ENCODE measurements at places on chromosomes 7 and 10. TPM values are rescaled to one million over a fixed set of nuclear protein-coding genes. Genes with fewer than 3 reads are reported as not detected.

Gene PLXNA4
- under 0.01 TPM for total RNA-seq

Gene SLIT1
- not detected for total RNA-seq

Gene PRPS1L1
- not detected for total RNA-seq

Gene AKR1C4
- total RNA-seq, result not detected

Gene TBATA
- not detected for total RNA-seq

Gene EMX2
- not detected for total RNA-seq

Gene LIPK
- not detected for total RNA-seq

Gene PPP1R3C
- 61.7 TPM for total RNA-seq

Gene PRRT4
- total RNA-seq, result not detected

Gene CLRN3
- not detected for total RNA-seq

Gene SORBS1
- 0.18 TPM for total RNA-seq

Gene TAS2R3
- 0.72 TPM for total RNA-seq

Gene VWA2
- total RNA-seq, result not detected

Gene ADRB1
- total RNA-seq, result not detected

Gene FLNC
- 116 TPM for total RNA-seq

Gene ANKRD61
- under 0.01 TPM for total RNA-seq

Gene WDR86
- not detected for total RNA-seq

Gene DENND2A
- 7.8 TPM for total RNA-seq
